ENCODE measurements at places on chromosomes 6 and 20.

GRCh38 chr6:152184917-152185574, 377.6 kb downstream of the ESR1 start:
- DNase-seq, result no peak

DNA sequence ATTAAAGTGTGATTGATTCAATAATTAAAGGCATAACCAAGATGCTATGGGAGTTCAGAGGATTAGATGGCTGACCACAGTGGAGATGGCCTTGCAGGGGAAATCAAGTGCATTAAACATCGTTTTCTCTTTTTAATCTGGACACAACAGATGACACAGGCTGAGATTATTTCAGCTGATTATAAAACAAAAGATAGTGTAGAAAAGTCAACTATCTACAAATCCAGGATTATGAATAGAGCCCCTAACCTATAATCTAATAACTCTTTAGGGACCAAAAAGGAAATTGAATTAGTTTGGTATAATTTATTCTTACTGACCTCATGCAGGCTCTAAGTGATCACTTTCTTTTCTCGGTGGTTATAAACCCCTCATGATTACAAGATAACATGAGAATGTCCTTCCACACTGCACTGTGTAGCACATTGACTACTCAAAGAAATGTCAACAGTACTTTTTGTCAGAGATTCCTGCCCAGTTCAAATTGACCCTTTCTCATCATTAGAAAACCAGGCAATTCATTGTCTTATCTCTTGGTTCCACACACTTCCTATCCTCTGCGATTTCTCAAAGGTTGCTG, 122.1 kb downstream of the PKHD1 start:
- DNase-seq, result no peak

DNA sequence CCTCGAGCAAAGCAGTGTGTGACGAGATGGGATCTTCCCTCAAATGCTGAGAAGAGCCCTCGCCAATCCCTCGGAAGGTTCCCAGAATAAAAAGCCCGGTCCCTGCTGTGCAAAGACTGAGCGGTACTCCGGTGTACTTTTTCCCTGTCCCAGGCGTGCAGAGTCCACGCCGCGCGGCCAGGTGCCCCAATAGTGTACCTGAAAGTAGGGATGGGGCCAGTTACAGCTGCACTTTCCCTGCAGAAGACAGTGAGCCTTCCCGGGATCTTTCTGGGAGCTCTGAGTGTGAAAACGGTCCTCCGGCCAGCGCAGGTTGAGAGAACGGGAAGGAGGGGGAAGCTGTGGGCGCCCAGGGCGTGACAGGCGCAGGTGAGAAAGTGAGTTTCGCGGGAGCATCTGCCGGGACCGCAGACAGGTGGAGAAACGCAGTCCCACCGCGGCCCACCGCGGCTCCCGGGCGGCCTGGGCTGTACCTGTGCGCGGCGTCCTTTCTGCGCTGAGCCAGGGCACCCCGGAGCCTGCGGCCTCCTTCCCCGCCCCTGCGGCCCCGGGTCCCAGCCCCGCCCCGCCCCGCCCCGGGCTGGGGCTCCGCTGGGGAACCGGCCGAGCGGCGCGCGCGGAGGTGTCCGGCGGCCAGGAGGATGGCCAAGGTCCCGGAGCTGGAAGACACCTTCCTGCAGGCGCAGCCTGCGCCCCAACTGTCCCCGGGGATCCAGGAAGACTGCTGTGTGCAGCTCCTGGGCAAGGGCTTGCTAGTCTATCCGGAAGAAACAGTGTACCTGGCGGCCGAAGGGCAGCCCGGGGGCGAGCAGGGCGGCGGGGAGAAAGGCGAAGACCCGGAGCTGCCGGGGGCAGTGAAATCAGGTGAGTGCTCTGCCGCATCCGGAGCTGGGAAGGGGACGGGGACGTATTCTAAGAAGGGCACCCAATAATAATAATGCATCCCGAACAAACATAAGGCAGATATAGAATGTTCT, at the start of gene RFX6:
Gene RFX6 (plus strand): TSS at position 608 of the 977 bp plus-strand sequence. CDS start 34 bp downstream, at position 642.
- no peak for DNase-seq

- no peak for DNase-seq
Measured at GRCh38 chr6:43773980-43774775, 4.2 kb downstream of the VEGFA start.

Measured in liver (tissue), 10 donors.